Renal cortex interstitium (tissue), 15 donors: ENCODE measurements at places on chromosomes 16 and 17. TPM values are rescaled to one million over a fixed set of nuclear protein-coding genes. Genes with fewer than 3 reads are reported as not detected.

Gene IL21R
- 0.17 TPM for polyA plus RNA-seq

Gene CX3CL1
- polyA plus RNA-seq = 24.2 TPM

Gene UMOD
- 269 TPM for polyA plus RNA-seq

Gene HCRT
- not detected for polyA plus RNA-seq

Gene BICDL2
- polyA plus RNA-seq = 1.0 TPM

Gene RRAD
- 4.1 TPM for polyA plus RNA-seq

Gene DNAAF8
- polyA plus RNA-seq = 2.1 TPM

Gene TMEM106A
- polyA plus RNA-seq = 17.3 TPM

Gene CACNG5
- polyA plus RNA-seq = 2.5 TPM

Gene NUDT16L1
- 43.9 TPM for polyA plus RNA-seq

Gene CRYM
- polyA plus RNA-seq = 11.0 TPM

Gene TSPOAP1
- polyA plus RNA-seq = 52.6 TPM

Gene KDM6B
- 28.3 TPM for polyA plus RNA-seq

Gene TAT
- 0.04 TPM for polyA plus RNA-seq

Gene NPIPA7
- polyA plus RNA-seq = 28.1 TPM

Gene ITGAX
- 0.65 TPM for polyA plus RNA-seq

Gene ATP2C2
- 0.98 TPM for polyA plus RNA-seq

Gene TEKT1
- polyA plus RNA-seq = 0.70 TPM

Gene KRT12
- polyA plus RNA-seq = not detected

Gene SPNS2
- polyA plus RNA-seq = 22.3 TPM

Gene CDH16
- 316 TPM for polyA plus RNA-seq

Gene FAM171A2
- 23.9 TPM for polyA plus RNA-seq

Gene GPR142
- not detected for polyA plus RNA-seq

Gene CDT1
- polyA plus RNA-seq = 11.3 TPM

Gene APOBR
- polyA plus RNA-seq = 0.92 TPM

Gene KCNJ18
- not detected for polyA plus RNA-seq

Gene CLEC19A
- 0.17 TPM for polyA plus RNA-seq

Gene TMED6
- 3.0 TPM for polyA plus RNA-seq

Gene CDRT4
- polyA plus RNA-seq = 11.6 TPM

Gene CDK10
- 90.3 TPM for polyA plus RNA-seq

Gene PLLP
- polyA plus RNA-seq = 29.7 TPM

Gene TBX2
- 99.3 TPM for polyA plus RNA-seq

Gene NACA2
- polyA plus RNA-seq = 1.7 TPM

Gene KRTAP9-4
- polyA plus RNA-seq = not detected

Gene MAPT
- polyA plus RNA-seq = 7.1 TPM

Gene KRT31
- polyA plus RNA-seq = not detected

Gene SCGB1C2
- polyA plus RNA-seq = 2.6 TPM

Gene LMF1
- 18.4 TPM for polyA plus RNA-seq

Gene KRT39
- polyA plus RNA-seq = not detected

Gene CASKIN1
- 2.4 TPM for polyA plus RNA-seq

Gene SCNN1G
- 36.0 TPM for polyA plus RNA-seq

Gene FLYWCH1
- 17.8 TPM for polyA plus RNA-seq

Gene MT4
- polyA plus RNA-seq = not detected

Gene TRPV2
- polyA plus RNA-seq = 1.8 TPM

Gene SLFN14
- polyA plus RNA-seq = 0.23 TPM

Gene SLC35G6
- polyA plus RNA-seq = not detected
